ENCODE measurements at places on chromosomes 4 and X.

DNA sequence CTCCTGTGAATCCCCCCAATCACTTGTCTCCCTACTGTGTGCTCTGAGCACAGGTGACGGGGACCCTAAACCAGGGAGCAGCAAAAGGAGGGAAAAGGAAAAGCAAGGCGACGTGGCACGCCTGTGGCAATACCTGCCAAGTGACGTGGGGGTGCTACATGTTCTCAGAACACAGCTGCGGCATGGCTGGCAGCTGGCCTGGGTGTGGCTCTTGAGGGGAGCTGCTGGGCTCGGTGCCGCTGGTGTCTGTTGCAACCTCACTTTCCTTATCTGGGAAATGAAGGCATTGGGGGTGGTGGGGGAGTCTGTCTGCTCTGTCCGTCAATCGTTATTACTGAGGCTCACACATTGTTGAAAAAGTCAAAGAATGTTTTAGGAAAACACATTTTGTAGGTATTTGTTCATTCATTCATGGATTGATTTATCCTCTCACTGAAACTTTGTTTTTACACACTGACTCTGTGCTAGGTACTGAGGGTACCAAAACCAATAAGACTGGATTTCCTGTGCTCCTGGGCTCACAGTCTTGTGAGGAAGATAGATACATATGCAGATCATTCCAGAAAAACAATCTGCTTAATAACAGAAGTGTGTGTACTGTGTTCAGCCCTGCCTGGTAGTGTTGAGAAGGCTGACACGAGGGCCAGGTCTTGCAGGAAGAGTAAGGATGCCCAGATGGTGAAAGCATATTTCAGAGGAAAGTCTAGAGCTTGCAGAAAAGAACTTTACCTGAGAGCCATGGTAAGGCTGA is 217.6 kb downstream of the PTTG2 start:
- peak; percentile 58 for DNase-seq

DNA sequence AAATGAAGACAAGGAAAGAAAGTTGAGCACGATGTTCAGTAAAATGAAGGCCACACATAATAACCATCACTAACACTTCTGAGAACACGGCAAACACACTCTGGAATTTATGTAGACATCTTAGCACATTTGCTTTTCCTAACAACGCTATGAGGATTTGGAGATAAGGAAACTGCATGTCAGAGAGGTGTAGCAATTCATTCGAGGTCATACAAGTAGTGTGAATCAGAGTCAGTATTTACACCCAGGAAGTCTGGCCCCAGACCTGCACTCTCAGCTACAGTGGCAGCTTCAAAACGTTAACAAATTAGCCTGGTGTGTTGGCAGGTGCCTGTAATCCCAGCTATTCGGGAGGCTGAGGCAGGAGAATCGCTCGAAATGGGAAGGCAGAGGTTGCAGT is 253.4 kb downstream of the PDGFC start:
- no peak for DNase-seq

GRCh38 chrX:38985375-38985774 is 184.1 kb downstream of the MID1IP1 start:
- no peak for DNase-seq

DNA sequence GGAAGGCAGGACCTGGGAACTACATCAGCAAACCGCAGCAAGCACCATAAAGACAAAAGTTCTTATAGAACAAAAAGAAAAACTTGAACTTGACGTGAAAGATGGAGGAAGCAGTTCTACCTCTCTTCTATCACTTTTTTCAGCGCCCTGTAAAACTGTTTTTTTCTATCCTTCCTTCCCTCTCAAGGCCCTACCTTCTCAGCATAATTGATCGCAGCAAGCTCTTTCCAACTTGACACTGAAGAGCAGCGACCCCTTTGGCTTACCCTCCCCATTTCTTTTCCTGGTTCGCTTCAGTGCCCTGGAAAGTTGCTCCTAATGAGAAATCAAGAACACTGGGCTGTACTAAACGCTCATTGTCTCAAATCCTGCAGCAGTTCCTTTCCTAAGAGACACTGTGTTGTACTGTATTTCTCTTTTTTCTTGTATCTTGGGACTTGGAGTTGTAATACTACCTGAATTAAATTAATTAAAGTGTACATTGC is 150.6 kb upstream of the SLC4A4 start:
- no peak for DNase-seq

DNA sequence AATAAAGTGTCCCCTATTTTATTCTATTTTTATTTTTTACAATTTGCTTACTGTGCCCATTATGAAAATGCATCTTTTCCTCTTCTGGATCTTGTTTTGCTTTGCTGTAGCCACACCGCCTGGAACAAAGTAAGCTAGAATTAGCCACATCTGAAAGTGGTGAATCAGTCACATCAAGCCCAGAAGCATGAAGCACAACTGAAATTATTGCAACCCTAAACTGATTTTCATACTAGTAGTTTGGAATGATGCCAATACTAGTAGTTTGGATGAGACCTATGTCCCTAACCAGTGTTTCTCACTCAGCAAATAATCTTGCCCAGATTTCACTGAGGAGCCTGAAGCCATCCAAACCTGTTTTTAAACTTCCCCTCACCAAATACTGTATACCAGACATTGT is 303.0 kb downstream of the EPHA5 start:
- DNase-seq = no peak

GRCh38 chr4:14918336-14918735 is 83.9 kb upstream of the CPEB2 start:
- no peak for DNase-seq

DNA sequence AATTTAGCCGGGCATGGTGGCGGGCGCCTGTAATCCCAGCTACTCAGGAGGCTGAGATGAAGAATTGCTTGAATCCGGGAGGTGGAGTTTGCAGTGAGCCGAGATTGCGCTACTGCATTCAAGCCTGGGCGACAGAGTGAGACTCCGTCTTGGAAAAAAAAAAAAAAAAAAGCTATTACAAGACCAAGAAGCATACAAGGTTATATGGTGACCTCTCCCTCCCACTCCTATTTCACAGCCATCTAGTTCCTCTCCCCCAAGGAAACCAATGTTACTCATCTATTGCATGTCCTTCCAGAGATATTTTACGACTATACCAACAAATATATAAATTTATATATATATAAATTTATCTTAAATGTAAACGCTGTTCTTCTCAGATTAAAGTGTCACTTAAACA is 3.2 kb downstream of the SLC9A7 start:
- no peak for DNase-seq

- no peak for DNase-seq
Measured at GRCh38 chr4:98491899-98492559, 166.4 kb downstream of the TSPAN5 start.

DNA sequence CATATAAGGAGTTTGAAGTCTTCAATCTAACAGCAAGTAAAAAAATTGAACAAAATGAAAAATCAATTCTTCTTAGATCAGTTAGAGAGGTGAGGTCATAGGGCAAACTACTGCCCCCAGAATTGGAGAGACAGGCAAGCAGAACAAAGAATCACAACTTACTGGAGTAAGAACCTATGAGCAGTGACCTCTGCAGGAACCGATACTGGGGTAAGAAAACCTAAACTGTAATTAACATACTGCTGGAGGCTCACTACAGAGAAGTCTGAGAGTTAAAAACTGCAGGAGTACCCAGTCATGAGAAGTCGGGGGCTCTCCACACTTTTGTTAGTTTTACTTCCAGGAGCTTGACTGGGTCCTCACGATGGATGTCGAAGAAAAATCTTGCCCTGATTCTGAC is 16.0 kb downstream of the CLDN22 start:
- DNase-seq = no peak

DNA sequence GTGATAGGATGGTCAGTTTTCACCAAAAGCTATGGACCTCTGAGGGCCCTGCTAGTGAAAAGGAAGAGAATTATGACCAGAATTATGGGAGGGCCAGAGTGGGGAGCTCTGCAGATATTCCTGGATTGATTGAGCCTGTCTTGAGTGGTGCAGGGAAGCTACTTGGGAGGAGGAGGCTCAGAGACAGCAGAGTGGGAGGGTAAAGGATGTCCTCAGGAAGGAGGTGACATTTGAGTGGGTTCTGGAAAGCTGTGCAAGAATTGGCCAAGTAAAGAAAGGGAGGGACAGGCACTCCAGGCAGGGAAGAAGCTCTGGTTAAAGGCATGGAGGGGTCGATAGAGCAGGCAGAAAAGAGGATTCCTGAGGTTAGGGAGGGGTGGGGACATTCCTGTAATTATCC is 24.1 kb downstream of the RNF4 start:
- DNase-seq = no peak

- DNase-seq = no peak
Measured at GRCh38 chrX:103151799-103152198, 58.9 kb upstream of the NXF3 start.

- no peak for DNase-seq
Measured at GRCh38 chr4:155609455-155610059, 57.1 kb upstream of the GUCY1A1 start.

- DNase-seq = no peak
Measured at GRCh38 chr4:53193111-53193510, 172.8 kb downstream of the SCFD2 start.

- DNase-seq = no peak
Measured at GRCh38 chrX:15815779-15816437, 25.6 kb downstream of the ZRSR2 start.

DNA sequence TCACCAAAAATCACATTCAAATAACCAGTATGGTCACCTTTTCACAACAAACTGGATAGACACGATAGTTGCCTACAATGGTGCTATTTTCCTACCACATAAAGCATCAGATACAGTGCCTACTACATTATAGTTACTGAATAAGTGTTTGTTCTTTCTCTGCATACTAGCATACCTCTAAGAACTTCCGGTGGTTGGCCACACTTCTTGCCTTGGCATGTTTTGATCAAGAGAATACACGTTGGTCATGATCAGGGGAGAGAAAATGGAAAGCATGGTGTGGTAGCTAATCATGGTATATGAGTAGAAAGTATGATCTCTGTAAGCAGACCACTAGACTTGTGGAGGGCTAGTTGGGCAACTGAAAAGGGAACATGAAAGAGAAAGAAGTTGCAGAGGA is 322.8 kb upstream of the DIAPH2 start:
- no peak for DNase-seq

DNA sequence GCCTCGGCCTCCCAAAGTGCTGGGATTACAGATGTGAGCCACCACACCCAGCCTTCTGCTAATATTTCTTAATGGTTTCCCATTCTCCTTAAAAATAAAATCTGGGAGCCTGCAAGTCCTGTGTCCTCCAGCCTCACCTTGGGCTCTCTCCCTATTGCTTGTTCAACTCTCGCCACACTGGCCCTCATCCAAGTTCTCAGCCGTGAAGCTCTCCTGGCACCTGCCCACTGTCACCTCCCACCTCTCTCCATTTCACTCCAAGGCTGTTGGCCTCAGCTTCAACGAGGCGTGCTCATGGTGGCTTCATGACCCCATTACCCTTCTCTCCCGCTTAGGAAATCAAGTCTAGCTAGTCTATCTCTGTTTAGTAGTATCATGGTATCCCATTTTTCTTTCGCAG is 9.5 kb upstream of the ETNPPL start:
- DNase-seq = no peak

DNA sequence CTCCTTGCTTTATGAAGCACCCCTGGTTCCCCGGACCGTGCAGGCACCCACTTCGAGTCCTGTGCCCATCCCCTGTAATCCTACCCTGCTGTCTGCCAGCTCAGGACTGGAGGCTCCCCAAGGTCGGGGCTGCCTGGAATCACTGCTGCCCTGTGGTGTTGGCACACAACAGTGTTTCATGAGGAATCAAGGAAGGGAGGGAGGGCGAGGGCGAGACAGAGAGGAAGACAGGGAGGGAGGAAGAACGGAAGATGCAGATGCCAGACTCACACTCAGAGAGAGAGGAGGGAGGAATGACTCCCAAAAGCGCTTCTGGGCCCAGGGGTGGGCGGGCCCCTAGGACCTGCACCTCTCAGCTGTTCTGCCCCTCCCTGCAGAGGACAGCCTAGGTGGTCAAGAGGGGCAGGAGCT is 42.9 kb upstream of the ADRA2C start:
- DNase-seq = no peak

DNA sequence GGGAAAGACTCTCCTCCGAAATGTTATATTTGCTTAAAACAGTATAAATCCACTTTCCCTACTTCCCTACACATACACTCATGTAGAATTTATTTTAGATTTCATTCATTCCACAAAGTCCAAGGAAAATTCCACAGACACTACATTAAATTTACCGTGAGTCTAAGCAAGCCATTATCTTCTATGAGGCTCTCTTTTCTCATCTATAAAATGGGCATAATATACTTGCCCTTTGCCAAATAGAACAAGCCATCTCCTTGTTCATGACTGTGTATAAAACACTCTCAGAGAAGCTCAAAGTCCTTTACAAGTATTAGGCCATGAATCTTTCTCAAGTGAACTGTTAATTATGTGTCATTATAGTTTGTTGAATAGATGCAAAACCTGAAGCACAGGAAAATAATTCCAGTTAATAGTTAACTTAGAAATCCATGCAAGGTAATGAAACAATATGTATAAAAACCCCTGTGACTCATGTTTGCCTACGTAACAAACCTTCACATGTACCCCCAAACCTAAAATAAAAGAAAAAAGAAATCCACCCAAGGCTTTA is 10.7 kb downstream of the TEC start:
- no peak for DNase-seq

- DNase-seq = no peak
Measured at GRCh38 chr4:121217351-121217750, 53.2 kb upstream of the TNIP3 start.

GRCh38 chrX:149456476-149457245 is 48.4 kb downstream of the IDS start:
- DNase-seq = no peak

- DNase-seq = no peak
Measured at GRCh38 chr4:86271057-86271456, 88.8 kb downstream of the MAPK10 start.

GRCh38 chr4:80156410-80156809 is 40.9 kb upstream of the PRDM8 start:
- no peak for DNase-seq

- DNase-seq = no peak
Measured at GRCh38 chr4:128354205-128354821, 66.7 kb upstream of the PGRMC2 start.

DNA sequence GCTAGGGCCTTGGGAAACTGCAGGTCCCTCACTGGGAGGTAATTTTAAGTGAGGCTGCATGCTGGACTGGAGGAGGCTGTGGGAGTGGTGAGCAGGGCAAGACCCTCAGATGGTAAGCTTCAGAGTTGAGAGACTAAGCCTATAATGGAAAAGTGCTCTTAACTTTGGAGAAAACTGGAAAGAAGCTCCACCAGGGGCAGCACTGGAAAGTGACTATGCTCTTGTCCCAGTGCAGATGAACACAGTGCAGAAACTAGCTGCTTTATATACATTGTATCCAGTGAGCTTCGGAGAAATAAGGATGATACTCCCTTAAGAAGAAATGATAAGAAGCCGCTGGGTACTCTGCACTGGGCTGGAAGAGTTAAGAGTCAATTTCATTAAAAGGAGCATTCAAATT is 3.2 kb upstream of the MAGEB2 start:
- no peak for DNase-seq

GRCh38 chr4:7892212-7893019 is 47.2 kb downstream of the AFAP1 start:
- no peak for DNase-seq

GRCh38 chrX:43962636-43963035 is 10.6 kb downstream of the NDP start:
- no peak for DNase-seq

GRCh38 chrX:41164449-41164848 is 79.2 kb downstream of the USP9X start:
- DNase-seq = no peak

All from gastrocnemius medialis (tissue), 4 donors.